ENCODE measurements at places on chromosomes 4 and X. TPM values are rescaled to one million over a fixed set of nuclear protein-coding genes. Genes with fewer than 3 reads are reported as not detected.

The ARX gene
- 0.53 TPM for total RNA-seq

DNA sequence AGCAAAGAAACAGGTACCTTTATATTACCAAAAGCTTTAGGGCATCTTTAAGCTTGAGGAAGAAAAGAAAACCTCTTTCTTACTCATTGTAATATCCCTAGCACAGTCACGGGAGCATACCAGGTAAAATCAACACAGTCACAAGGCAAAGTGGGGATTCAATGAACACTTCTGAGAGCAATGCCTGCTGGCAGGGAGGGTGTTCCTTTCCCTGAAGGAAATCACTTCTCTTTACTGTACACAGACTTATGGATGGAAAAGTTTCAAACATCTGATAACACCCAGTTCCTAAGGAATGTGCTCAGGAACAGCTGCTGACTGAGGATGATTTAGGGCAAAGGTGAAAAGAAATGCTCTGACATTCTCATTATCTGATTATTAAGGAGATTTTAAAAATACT, 94.8 kb downstream of the MAML3 start:
- peaks cover 26% of the 10 kb centered on the region for H3K4me1 ChIP-seq
- H3K27me3 ChIP-seq: no peaks in the 10 kb centered on the region
- H3K27ac ChIP-seq: no peak overlapping the region
- no peak for DNase-seq
- H3K36me3 ChIP-seq: no peaks in the 10 kb centered on the region

DNA sequence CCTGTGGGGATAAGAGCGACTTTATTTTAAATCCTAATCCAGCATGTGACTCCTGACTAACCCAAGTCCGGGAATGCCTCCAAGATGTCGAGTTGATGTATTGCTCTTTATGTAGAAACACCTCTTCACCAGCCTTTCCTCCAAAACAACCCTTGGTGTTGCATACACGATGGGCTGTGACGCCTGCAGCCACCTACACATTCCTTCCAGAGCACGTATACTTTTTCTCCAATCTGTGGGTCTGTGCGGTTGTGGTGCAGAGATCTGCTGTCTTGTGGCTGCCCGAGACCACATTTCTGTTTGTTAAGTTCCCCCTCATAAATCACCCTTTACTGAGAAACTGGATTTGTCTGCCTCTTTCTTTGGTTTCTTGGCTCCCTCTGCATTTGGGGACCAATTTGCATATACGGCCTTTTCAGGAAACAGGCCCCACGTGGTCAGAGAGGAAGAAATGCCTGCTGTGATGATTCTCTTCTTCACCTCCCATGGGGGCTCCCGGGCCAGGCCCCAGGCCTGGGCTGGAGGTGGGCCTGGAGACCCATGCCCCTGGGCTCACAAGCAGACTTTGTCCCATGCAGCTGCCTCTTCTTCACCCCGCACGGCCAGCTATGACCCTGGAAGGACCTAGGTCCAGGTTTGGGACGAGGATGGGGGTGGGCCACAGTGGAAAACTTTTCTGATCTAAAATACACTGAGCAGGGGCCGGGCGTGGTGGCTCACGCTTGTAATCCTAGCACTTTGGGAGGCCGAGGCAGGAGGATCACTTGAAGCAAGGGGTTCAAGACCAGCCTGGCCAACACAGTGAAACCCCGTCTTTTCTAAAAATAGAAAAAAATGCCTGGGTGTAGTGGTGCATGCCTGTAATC, 21.4 kb upstream of the AFAP1 start:
- H3K36me3 ChIP-seq: no peaks in the 10 kb centered on the region
- no peak overlapping the region for H3K4me3 ChIP-seq
- H3K4me1 ChIP-seq: peaks cover 29% of the 10 kb centered on the region
- H3K27ac ChIP-seq: no peak overlapping the region
- DNase-seq: no peak

GRCh38 chr4:22986262-22986661, 293.5 kb downstream of the GBA3 start:
- no peak overlapping the region for H3K27ac ChIP-seq
- H3K27me3 ChIP-seq: no peaks in the 10 kb centered on the region
- DNase-seq: no peak
- H3K4me1 ChIP-seq: no peaks in the 10 kb centered on the region

DNA sequence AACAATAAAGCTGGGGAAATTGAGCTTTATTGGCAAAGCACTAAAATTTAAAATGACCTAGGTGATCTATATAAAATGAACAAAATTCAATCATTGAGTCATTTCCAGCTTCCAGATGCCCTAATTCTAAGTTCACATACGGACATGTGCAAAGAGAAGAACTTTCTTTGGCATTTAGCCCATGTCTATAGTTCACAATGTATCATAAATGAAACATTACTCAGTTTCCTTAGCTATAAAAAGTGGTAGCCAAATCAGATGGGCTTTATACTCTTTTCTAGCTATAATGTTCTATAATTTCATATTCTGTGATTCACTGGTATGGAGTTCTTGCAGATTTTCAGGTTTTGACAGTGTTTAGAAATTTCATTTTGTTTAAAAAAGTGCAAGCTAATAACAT, 327.4 kb downstream of the KCTD8 start:
- no peak for DNase-seq
- H3K27me3 ChIP-seq: no peaks in the 10 kb centered on the region
- no peaks in the 10 kb centered on the region for H3K4me1 ChIP-seq
- H3K4me3 ChIP-seq: no peak overlapping the region
- no peaks in the 10 kb centered on the region for H3K36me3 ChIP-seq

DNA sequence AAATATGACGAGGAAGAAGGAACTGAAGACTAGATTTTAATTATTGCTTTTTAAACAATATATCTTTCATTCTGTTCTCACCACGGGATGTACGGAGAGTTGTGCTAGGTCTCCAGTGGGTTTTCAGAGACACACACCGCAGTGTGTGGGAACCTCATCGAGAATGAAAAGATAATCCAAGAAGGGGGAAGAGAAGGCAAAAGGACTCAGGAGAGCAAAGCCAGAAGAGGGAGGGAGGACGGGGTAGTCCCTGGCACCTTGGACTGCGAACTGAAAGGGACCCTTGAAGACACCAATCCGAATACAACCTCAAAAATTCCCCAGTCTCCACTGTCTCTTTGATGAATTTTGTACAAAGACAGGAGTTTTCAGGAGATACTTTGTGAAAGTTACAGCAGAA, 932 bp upstream of the LEF1 start:
- no peak for DNase-seq
- no peaks in the 10 kb centered on the region for H3K36me3 ChIP-seq
- H3K27ac ChIP-seq: no peak overlapping the region
- H3K4me1 ChIP-seq: peaks cover 48% of the 10 kb centered on the region
- H3K4me3 ChIP-seq: no peak overlapping the region

The ARL9 gene
- total RNA-seq: not detected

- H3K27ac ChIP-seq: no peak overlapping the region
- H3K4me3 ChIP-seq: no peak overlapping the region
- DNase-seq: no peak
- H3K36me3 ChIP-seq: no peaks in the 10 kb centered on the region
- peaks cover 9% of the 10 kb centered on the region for H3K4me1 ChIP-seq
Measured at GRCh38 chr4:71206763-71207162, 132.1 kb upstream of the SLC4A4 start.

DNA sequence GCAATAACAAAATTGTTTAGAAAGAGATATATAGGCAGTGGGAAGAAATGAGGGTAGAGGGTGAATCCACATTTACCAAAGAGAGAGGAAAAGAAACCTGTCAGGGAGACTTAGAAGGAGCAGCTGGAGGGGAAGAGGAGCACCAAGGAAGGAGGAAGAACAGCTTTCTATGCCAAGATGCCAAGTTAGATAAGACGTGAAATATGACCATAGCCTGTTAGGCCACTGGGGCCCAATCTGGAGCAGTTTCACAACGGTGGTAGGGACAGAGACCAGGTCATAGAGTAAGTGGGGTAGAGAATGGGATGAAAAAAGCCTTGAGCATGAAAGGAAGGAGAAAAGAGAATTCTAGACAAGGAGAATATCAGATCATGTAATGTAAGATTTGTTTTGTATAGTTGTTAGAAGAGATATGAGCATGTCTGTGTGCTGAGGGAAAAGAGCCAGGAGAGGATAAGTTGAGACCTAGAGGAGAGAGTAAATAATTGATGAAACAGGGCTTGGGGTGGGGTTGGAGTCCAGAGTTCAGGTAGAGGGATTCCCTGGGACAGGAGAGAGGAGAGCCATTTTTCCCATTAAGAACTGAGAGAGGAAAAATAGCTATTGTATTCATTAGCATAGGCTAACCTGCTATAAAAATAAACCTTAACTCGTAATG, 4.4 kb upstream of the SOWAHB start:
- H3K4me3 ChIP-seq: no peak overlapping the region
- no peaks in the 10 kb centered on the region for H3K36me3 ChIP-seq
- peaks cover 8% of the 10 kb centered on the region for H3K4me1 ChIP-seq
- peaks cover 23% of the 10 kb centered on the region for H3K27me3 ChIP-seq

- no peaks in the 10 kb centered on the region for H3K27me3 ChIP-seq
- H3K27ac ChIP-seq: no peak overlapping the region
- no peak for DNase-seq
- H3K4me1 ChIP-seq: no peaks in the 10 kb centered on the region
- no peak overlapping the region for H3K4me3 ChIP-seq
Measured at GRCh38 chrX:150766351-150767044, 73.3 kb downstream of the MTMR1 start.

- H3K4me3 ChIP-seq: peak overlapping the region; percentile 97
- peak; percentile 67 for DNase-seq
- H3K4me1 ChIP-seq: peaks cover 32% of the 10 kb centered on the region
- H3K27ac ChIP-seq: peak overlapping the region; percentile 98
- no peaks in the 10 kb centered on the region for H3K27me3 ChIP-seq
- H3K36me3 ChIP-seq: peaks cover 5% of the 10 kb centered on the region
Measured at GRCh38 chr4:122152711-122153226, 638 bp downstream of the BLTP1 start.

DNA sequence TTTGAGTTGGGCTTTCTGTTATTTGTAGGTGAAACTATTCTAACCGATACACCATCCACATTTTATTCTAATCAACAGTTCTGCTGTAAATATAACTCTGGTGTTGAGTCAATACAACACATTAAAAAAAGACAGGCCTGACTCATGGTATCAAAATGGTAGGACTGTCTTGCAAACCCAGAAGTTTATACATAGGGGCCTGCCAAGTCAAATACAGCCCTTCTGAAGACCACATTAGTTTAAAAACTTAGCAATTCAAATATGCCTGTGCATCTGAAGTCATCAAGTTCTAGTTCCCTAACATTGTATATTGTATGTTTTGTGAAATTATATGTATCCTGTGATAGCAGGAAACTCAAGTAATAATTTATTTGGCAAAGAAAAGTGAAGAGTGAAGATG, 24.4 kb upstream of the PDE5A start:
- H3K27me3 ChIP-seq: no peaks in the 10 kb centered on the region
- no peak for DNase-seq
- H3K36me3 ChIP-seq: no peaks in the 10 kb centered on the region
- no peak overlapping the region for H3K4me3 ChIP-seq
- H3K4me1 ChIP-seq: no peaks in the 10 kb centered on the region
- H3K27ac ChIP-seq: no peak overlapping the region

DNA sequence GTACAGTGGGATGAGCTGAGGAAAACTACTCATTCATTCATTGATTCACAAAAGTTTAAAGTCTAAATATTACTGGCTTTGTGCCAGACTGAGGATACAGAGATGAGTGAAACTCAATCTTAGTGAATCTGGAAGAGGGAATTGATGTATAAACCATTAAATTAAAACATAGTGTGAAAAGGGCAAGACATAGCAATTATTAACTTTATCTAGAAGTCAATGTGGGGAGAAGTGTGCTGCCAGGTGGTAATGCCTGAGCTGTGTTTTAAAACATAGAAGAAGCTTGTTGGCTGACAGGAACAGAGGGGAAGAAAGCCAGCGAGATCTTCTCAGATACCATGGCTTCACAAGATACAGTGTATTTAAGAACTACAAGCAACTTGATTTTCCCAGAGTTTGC, 153.4 kb downstream of the BMPR1B start:
- no peak for DNase-seq
- no peaks in the 10 kb centered on the region for H3K4me1 ChIP-seq
- no peak overlapping the region for H3K4me3 ChIP-seq

- DNase-seq: no peak
- no peaks in the 10 kb centered on the region for H3K36me3 ChIP-seq
- peaks cover 22% of the 10 kb centered on the region for H3K4me1 ChIP-seq
- H3K27me3 ChIP-seq: no peaks in the 10 kb centered on the region
- no peak overlapping the region for H3K4me3 ChIP-seq
- H3K27ac ChIP-seq: no peak overlapping the region
Measured at GRCh38 chr4:159013692-159014091, 89.2 kb upstream of the RAPGEF2 start.

DNA sequence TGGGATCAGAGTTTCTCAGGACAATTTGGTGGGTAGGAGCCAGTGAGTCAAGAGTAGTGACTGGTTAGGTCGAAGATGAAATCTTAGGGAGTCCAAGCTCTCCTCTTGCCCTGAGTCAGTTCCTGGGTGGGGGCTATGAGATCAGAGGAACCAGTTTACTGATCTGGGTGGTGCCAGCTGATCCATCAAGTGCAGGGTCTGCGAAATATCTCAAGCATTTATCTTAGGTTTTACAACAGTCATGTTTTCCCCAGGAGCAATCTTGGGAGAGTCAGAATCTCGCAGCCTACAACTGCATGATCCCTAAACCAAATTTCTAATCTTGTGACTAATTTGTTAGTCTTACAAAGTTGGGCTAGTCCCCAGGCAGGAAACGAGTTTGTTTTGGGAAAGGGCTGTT, 1833.2 kb upstream of the PCDH7 start:
- DNase-seq: no peak
- no peaks in the 10 kb centered on the region for H3K4me1 ChIP-seq
- H3K27me3 ChIP-seq: no peaks in the 10 kb centered on the region
- no peaks in the 10 kb centered on the region for H3K36me3 ChIP-seq
- no peak overlapping the region for H3K4me3 ChIP-seq

The TRIM60 gene
- not detected for total RNA-seq

- H3K36me3 ChIP-seq: no peaks in the 10 kb centered on the region
- DNase-seq: no peak
- H3K4me3 ChIP-seq: no peak overlapping the region
- no peaks in the 10 kb centered on the region for H3K27me3 ChIP-seq
- no peak overlapping the region for H3K27ac ChIP-seq
Measured at GRCh38 chr4:136768925-136769275, 763.4 kb downstream of the PCDH18 start.

DNA sequence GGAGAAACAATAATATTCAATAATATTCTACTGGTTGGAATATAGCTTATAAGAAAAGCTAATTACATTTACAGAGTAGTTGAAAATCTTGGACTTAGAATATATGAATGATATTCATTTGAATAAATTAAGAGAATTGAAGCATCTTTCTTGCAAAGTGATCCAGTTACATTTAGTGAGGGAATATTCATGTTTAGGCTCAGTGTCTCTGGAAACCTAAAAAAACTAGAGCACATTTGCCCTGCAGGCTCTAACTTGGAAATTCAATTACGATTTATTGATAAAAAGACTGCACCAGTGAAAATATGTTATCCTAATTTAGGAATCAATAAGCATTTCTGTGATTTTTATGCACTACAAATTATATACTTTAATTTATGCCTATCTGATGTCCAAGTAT, 58.3 kb upstream of the RAP1GDS1 start:
- no peak overlapping the region for H3K4me3 ChIP-seq
- H3K27ac ChIP-seq: no peak overlapping the region
- DNase-seq: no peak
- no peaks in the 10 kb centered on the region for H3K27me3 ChIP-seq
- H3K4me1 ChIP-seq: no peaks in the 10 kb centered on the region
